ENCODE measurements at places on chromosomes 5 and 9. TPM values are rescaled to one million over a fixed set of nuclear protein-coding genes. Genes with fewer than 3 reads are reported as not detected.

GRCh38 chr9:19641046-19641445, 147.8 kb downstream of the SLC24A2 start:
- H3K27me3 ChIP-seq, result no peaks in the 10 kb centered on the region
- no peak overlapping the region for H3K27ac ChIP-seq
- H3K4me3 ChIP-seq, result no peak overlapping the region
- no peaks in the 10 kb centered on the region for H3K4me1 ChIP-seq
- no peak for DNase-seq
- no peaks in the 10 kb centered on the region for H3K36me3 ChIP-seq

DNA sequence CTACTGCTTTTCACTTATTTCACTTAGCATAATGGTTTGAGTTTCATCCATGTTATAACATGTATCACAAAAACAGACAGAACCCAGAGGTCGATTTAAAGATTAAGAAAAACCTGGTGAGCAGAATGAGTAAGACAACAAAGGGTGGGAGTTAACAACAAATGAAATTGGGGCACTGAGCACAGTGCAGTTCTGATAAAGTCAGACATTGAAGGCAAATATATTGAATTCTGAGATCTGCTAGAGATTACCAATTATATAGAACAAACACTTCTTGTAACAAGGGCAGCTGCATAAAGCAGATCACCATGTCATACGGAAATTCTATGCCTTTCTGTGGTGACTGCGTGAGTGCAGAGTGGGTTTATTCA, 517.3 kb upstream of the RORB start:
- DNase-seq, result no peak
- no peaks in the 10 kb centered on the region for H3K4me1 ChIP-seq
- no peak overlapping the region for H3K27ac ChIP-seq
- no peaks in the 10 kb centered on the region for H3K27me3 ChIP-seq
- H3K36me3 ChIP-seq, result no peaks in the 10 kb centered on the region

DNA sequence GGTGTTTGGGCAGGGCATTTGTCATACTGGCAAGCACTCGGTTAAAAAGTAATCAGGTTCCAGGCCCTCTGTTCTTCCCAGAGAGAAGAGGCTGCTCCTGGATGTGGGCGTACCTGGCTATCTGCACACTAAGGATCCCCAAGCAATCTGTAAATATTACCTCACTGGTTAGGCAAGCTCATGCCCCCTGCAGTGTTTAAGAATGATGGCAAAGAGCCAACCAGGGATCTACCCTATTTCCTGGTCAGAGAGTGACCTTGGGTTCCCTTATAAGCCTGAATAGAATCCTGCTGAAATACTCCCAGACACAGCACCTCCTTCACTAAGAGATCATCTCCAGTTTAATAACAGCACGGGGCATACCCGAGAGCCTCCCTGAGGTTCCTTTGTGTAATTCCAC, 181.2 kb downstream of the PIK3R1 start:
- H3K27ac ChIP-seq, result no peak overlapping the region
- peaks cover 6% of the 10 kb centered on the region for H3K36me3 ChIP-seq
- no peaks in the 10 kb centered on the region for H3K4me1 ChIP-seq

DNA sequence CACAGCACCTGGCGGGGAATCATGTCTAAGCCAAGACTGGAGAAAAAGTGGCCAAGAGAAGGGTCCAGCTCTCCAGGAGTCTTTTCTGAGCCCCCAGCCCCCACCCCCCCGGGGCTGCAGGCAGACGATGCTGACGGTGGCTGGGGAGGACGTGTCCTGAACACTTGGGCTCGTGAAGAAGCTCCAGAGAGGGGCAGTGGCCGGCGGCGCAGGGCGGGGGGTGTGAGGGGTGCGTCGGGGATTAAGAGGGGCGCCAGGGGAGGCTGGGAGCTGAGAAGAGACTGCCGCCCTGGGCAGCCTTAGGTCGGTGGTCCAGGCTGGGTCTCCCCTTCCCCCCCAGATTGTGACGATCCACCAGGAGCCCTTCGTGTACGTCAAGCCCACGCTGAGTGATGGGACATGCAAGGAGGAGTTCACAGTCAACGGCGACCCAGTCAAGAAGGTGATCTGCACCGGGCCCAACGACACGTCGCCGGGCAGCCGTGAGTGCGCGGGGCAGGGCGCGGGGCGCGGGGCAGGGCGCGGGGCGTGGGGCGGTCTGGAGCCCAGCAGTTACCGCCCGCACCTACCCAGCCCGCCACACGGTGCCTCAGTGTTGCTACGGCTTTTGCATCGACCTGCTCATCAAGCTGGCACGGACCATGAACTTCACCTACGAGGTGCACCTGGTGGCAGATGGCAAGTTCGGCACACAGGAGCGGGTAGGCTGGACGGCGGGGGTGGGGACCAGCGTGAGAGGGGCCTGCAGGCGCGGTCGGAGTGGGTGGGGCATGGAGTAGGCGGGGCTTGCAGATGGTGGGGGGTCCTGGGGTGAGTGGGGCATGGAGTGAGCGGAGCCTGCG, 8.9 kb downstream of the LRRC26 start:
- H3K27me3 ChIP-seq, result peaks cover 28% of the 10 kb centered on the region
- H3K27ac ChIP-seq, result no peak overlapping the region
- DNase-seq, result no peak
- no peaks in the 10 kb centered on the region for H3K36me3 ChIP-seq

GRCh38 chr5:10250806-10251276, 761 bp downstream of the CCT5 start:
- peak overlapping the region; percentile 95 for H3K4me3 ChIP-seq
- no peaks in the 10 kb centered on the region for H3K27me3 ChIP-seq
- H3K27ac ChIP-seq, result peak overlapping the region; percentile 100
- DNase-seq, result peak; percentile 36
- H3K36me3 ChIP-seq, result peaks cover 35% of the 10 kb centered on the region

- H3K4me1 ChIP-seq, result no peaks in the 10 kb centered on the region
- no peak overlapping the region for H3K4me3 ChIP-seq
- DNase-seq, result no peak
- no peaks in the 10 kb centered on the region for H3K27me3 ChIP-seq
Measured at GRCh38 chr5:121660142-121660541, 191.5 kb upstream of the FTMT start.

DNA sequence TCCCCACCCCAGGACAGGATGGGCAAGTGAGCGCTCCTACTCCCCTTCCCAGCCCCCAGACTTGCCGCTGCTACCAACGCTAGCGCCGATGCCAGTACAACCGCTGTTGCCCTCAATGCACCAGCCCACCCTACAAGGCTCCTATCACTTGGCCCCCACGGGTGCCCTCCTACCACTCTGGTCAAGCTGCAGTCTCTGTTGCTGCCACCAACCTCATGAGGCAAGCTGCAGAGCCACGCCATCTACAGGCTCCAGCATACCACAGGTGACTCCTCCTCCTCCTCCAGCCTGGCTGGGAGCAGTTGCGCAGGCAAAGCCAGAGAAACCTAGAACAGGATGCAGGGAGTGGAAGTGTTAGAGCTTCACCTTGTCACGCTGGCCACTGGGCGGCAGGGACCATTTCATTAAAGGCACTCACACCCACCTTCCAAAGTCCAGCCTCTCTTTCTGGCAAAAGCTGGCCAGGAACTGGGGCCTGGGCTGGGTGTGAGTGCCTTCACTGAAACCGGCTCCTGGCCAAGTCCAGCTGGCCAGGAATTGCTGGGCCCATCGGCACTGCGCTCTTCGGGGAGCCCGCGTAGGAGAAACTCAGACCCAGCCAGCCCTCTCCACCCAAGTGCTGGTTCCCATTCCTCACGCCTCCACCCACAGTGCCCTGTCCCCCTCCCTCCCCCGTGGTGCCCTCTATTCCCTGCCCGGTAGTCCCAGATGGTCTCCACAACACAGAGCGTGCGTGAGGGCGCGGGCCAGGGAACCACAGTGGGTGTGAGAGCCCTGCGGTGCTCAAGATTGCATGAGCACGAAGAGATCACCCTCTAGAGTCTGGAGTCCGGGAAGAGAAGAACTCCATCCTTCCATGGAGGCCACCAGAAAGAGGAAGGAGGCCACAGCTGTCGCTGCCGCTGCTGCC, 1.6 kb upstream of the PCAT7 start:
- no peak overlapping the region for H3K27ac ChIP-seq
- peaks cover 8% of the 10 kb centered on the region for H3K4me1 ChIP-seq
- no peak overlapping the region for H3K4me3 ChIP-seq
- DNase-seq, result no peak
- no peaks in the 10 kb centered on the region for H3K36me3 ChIP-seq

DNA sequence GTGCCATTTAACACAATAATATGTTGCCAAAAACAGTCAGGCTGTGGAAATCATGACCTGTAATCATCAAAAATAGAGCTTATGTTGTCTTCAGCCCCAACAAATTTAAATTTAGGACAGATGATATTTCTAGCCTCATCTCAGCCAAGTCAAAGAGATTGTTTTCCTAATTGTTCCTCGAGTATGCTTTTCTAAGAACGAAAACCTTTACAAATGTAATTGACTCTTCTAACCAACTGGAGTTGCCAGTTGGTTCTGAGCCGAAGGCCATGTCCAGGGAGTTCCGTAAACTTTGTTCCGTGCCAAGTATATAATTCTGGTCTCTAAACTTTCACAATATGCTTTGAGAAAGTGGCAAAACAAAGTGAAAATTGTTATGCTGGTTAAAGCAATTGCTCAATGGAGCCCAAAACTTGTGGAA, 160.8 kb downstream of the CEMIP2 start:
- DNase-seq, result no peak
- H3K27me3 ChIP-seq, result peaks cover 1% of the 10 kb centered on the region
- no peak overlapping the region for H3K27ac ChIP-seq
- no peak overlapping the region for H3K4me3 ChIP-seq
- H3K4me1 ChIP-seq, result peaks cover 13% of the 10 kb centered on the region

DNA sequence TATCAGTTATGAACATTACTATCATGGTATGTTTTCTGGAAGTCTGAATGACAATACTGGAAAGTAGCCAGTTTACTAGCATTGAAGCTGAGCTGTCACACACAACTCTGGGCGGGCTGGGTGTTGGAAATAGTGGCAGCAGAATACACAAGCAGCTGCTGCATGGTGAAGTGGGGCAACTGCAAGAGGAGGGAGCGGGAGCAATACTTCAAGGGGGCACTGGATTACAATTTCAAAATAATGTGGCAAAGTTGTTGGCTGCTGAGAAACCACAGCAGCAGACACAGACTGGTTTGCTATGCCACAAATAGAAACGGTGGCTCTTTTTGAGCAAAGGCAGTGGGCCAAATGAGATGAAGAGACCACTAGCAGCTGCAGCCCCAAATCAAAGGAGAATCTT, 350.2 kb downstream of the KIAA0825 start:
- DNase-seq, result no peak
- H3K4me3 ChIP-seq, result no peak overlapping the region
- H3K27me3 ChIP-seq, result no peaks in the 10 kb centered on the region
- H3K4me1 ChIP-seq, result no peaks in the 10 kb centered on the region
- H3K36me3 ChIP-seq, result peaks cover 5% of the 10 kb centered on the region

GRCh38 chr5:143685246-143685815, 126.6 kb upstream of the HMHB1 start:
- DNase-seq, result no peak
- H3K4me3 ChIP-seq, result no peak overlapping the region
- H3K27me3 ChIP-seq, result no peaks in the 10 kb centered on the region
- H3K4me1 ChIP-seq, result peaks cover under 1% of the 10 kb centered on the region
- peaks cover 4% of the 10 kb centered on the region for H3K36me3 ChIP-seq

DNA sequence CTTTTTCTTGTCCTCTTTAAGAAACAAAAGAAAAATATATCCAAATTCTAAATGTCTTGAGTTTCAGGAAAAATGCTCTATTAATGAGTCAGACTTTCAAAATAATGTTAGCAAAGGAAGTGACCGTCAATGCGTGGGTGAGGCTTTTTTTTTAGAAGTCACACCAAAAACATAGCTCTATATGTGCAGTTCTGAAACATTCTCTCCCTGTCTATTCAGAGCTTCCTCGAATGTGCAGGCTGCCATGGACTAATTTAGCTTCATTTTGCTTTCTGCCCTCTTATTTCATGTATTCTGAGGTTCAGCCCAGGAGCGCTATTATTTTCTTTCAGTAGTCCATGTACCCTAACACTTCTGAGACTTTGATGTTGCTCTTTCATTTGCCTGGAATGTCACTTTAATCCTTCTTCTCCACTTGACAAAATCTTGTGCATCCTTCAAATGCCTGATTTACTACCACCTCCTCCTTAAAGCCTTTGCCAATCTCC, 72.5 kb upstream of the RASA1 start:
- H3K27ac ChIP-seq, result peak overlapping the region; percentile 96
- H3K4me3 ChIP-seq, result peak overlapping the region; percentile 68

DNA sequence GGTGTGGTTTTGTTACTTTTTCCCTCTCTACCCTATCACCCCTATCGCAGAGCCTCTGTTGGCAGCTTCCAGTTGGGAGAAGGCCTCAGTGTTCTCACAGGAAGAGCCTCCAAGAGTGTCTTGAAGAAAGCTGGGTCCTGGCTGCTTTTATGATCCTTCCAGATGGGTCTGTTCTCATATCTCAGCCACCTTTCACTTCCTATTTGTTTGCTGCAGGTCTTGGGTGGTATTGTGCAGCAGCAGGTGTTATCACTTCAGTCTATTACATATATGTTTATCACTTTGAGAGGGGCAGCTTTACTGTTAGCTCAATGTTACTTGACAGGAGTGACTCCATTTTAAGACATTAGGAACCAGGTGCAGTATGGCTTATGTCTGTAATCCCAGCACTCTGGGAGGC, 59.2 kb upstream of the GDNF start:
- peaks cover 8% of the 10 kb centered on the region for H3K27me3 ChIP-seq
- H3K27ac ChIP-seq, result no peak overlapping the region
- no peak for DNase-seq

DNA sequence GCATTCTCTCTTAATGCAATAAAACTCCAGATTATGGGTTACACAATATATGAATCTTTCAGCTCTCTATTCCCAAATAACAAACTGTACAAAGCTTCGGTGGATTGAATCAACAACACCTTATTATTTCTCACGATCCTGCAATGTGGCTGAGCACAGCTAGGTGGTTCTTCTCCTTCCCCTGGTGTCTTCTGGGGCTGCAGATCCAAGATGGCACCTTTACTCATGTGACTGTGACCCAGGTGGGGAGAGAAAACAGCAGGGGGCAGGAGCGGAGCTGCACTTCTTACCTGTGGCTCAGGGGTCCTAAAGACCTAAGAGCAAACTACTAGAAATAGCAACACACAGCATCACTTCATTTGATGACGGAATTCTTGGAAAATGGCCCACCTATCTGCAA, 233.1 kb downstream of the IRX1 start:
- H3K27me3 ChIP-seq, result no peaks in the 10 kb centered on the region
- H3K4me1 ChIP-seq, result no peaks in the 10 kb centered on the region
- no peak overlapping the region for H3K27ac ChIP-seq
- DNase-seq, result no peak
- H3K4me3 ChIP-seq, result no peak overlapping the region

DNA sequence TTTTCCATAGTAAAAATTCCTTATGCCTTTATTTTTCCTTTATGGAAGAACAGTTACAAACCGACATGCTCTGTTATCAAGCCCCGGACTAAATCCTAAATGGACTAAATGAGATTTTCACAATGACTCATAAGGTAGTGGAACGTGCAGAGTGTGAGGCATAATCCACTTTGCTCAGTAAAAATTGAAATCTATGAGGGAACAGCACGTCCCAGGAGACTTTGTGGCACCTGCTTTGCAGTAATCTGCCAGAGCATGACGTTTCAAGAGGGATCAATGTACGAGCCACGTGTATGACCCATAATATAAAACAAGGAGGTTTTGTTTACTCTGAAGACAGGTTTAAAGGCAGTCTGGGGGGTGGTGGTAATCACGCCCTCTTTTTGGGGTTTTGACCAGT, 83.8 kb upstream of the GNA14 start:
- H3K36me3 ChIP-seq, result peaks cover 14% of the 10 kb centered on the region
- H3K4me1 ChIP-seq, result peaks cover 28% of the 10 kb centered on the region
- H3K27me3 ChIP-seq, result no peaks in the 10 kb centered on the region
- H3K27ac ChIP-seq, result no peak overlapping the region

GRCh38 chr5:92364986-92365550, 982.0 kb upstream of the ARRDC3 start:
- no peaks in the 10 kb centered on the region for H3K27me3 ChIP-seq
- H3K27ac ChIP-seq, result no peak overlapping the region
- no peak overlapping the region for H3K4me3 ChIP-seq
- no peak for DNase-seq
- no peaks in the 10 kb centered on the region for H3K4me1 ChIP-seq

ARID3C gene
- 0.14 TPM for total RNA-seq

OR1L6 gene
- not detected for total RNA-seq
